ENCODE measurements at places on chromosomes 3 and 15. TPM values are rescaled to one million over a fixed set of nuclear protein-coding genes. Genes with fewer than 3 reads are reported as not detected.
A peak's percentile ranks its signal among the peaks of the same experiment; 100 is the strongest.

Gene AADACL2
- total RNA-seq = not detected

- no peaks in the 10 kb centered on the region for H3K36me3 ChIP-seq
- no peaks in the 10 kb centered on the region for H3K27me3 ChIP-seq
- H3K4me3 ChIP-seq = no peak overlapping the region
- DNase-seq = no peak
Measured at GRCh38 chr15:100437261-100437660, 91.5 kb downstream of the CERS3 start.

- peak; percentile 37 for DNase-seq
- peak within 1 kb of the TSS; percentile 38 for H3K27ac ChIP-seq
- no peaks in the 10 kb centered on the region for H3K27me3 ChIP-seq
Measured at GRCh38 chr3:12796171-12797123, at the start of gene CAND2. Gene CAND2, plus strand, starts transcription at chr3:12796680. Its CDS starts 41 bp downstream, at chr3:12796721.

DNA sequence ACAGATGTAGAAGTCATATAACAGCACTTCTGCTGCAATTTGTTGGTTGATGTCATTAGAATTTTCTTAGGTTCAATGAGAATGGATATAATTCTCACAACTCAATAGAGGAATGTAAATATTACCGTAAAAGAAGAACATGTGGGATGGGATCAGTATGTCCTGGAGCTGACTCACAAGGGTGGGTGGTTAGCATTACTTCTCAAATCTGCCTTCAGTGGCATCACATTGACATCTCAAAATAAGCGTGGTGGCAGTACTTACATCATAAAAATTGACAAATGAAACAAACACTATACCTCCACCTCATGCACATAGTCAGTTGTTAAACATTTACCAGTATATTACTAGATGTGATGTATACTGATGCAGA, 1068.0 kb upstream of the CADM2 start:
- H3K27me3 ChIP-seq = no peaks in the 10 kb centered on the region
- no peak for DNase-seq
- no peak overlapping the region for H3K27ac ChIP-seq
- no peak overlapping the region for H3K4me3 ChIP-seq
- no peaks in the 10 kb centered on the region for H3K36me3 ChIP-seq

- no peak overlapping the region for H3K4me3 ChIP-seq
- H3K4me1 ChIP-seq = no peaks in the 10 kb centered on the region
- H3K36me3 ChIP-seq = no peaks in the 10 kb centered on the region
Measured at GRCh38 chr3:126187920-126188319, 7.5 kb upstream of the ALDH1L1 start.

DNA sequence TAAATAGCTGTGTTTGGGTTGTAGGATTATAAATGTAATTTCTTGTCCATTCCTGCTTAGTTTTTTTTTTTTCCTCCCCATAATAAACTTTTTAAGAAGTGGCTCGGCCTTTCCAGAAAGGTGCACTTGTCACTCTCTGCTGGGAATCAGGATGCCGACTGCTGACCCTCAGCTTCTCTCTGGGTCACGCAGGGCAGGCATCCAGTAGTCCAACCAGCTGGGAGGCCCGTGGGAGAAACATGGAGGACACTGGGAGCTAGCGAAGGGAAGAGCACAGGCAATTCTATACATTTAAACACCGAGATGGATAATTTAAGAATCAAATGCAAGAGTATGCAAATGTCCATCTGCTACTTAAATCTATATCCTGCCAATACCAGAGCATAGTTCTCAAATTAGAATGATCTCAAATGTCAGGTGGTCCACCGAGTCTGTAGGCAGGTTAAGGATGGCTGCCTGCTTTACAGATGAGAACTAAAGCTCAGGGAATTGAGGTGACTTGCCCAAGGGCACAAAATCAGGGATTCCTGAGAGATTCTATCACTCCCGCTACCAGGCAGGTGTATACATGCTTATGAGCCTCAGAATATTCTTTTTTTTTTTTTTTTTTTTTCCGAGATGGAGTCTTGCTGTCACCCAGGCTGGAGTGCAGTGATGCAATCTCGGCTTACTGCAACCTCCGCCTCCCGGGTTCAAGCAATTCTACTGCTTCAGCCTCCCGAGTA, 64.5 kb downstream of the DAPK2 start:
- no peak overlapping the region for H3K4me3 ChIP-seq
- H3K4me1 ChIP-seq = no peaks in the 10 kb centered on the region
- no peaks in the 10 kb centered on the region for H3K27me3 ChIP-seq
- no peak overlapping the region for H3K27ac ChIP-seq
- no peaks in the 10 kb centered on the region for H3K36me3 ChIP-seq

Gene SSUH2
- not detected for total RNA-seq

All from CD4-positive, alpha-beta memory T cell (primary cell).